Central memory CD8-positive, alpha-beta T cell (primary cell): ENCODE measurements at places on chromosomes 4 and X.

- no peak for DNase-seq
Observed at GRCh38 chr4:127995776-127996175, 30.6 kb downstream of the ABHD18 start.

GRCh38 chr4:109979920-109980717, 67.4 kb downstream of the EGF start:
- DNase-seq = no peak

GRCh38 chr4:19286924-19287323, 964.8 kb upstream of the SLIT2 start:
- no peak for DNase-seq

- no peak for DNase-seq
Observed at GRCh38 chrX:63658920-63659319, 126.1 kb downstream of the ARHGEF9 start.

DNA sequence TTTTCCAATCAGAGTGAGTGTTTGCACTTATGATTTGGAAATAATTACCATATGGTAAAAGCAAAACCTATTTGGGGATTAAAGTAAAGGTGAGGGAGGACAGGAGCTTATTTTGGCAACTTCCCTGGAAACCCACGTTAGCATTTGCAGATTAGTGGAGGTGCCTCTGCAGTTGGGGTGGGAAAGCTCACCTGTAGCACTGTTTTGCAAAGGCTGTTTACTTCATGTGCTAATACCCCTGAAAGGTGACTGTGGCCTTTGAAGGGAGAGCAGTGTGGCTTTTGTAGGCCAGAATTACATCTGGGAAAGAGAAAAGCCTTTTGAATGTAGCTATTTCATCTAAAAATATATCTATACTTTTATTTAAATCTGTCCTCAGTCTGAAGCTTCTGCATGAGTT, 9.4 kb downstream of the SUPT20HL1 start:
- DNase-seq = no peak

DNA sequence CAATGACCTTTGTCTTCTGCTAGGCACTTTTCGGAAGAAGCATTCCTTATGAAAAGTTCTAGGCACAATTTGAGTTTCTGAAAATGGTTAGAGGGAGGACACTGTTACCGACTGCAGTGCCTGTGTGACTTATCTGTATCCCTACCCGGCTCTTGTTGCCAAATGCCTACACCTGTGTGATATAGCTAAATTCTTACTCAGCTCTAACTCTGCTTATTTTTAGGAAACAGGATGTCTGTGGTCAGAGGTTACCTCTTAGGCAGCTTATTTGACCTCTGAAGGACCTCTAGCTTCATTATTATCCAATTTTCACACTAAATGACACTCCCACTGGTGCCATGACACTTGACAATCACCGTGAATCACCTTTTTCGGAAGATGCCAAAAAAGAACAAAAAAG, 561.1 kb upstream of the SMIM31 start:
- DNase-seq = no peak

- DNase-seq = no peak
Observed at GRCh38 chrX:146754268-146754667, 55.3 kb upstream of the CXorf51B start.

GRCh38 chr4:88964450-88964849, 92.5 kb downstream of the FAM13A start:
- no peak for DNase-seq

DNA sequence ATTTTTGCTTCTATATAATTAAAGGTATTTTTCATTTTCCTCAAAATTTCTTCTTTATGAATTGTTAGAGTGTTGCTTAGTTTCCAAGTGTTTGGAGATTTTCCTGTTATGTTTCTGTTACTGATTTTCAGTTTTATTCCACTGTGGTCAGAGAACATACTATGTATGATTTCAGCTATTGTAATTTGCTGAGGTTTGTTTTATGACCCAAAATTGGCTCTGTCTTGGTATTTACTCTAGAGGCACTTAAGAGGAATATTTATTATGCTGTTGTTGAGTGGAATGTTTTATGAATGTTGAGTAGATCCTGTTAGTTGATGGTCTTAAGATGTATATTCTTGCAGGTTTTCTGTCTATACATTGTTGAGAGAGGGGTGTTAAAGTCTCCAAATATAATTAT, 263.5 kb downstream of the PABPC4L start:
- no peak for DNase-seq

DNA sequence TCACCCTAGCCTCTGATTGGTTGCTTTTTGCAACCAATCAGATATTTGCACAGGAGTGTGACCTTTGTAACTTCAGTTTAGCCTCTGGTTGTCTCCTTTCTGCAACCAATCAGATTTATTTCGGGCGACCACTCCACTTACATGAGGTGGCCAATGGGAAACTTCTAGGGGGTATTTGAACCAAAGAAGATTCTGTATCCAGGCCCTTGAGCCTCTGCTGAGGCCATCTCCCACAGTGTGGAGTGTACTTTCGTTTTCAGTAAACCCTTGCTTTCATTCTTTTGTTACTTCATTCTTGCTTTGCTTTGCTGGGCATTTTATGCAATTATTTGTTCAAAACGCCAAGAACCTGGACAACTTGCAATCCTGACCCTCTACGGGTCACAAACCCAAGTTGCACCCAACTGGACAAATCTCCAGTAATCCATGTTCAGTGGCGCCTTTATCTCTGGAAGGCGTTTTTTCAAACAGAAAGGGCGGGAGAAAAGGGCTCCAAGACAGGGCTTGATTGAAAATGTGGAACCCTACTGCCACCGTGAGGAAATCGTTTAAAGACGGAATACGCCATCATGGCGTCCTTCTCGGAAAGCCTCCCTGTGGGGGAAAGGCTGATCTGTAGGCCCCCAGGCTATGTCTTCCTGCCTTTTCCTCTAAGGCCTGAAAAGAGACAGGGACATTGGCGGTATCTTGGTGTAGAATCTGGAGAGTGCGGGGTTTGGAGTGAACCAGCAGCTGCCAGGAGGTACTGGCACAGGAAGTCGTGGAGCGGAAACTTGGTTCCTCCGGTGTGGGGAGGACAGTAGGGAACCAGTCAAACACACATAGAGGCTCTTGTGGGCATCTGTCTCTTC, 184.6 kb downstream of the OR13H1 start:
- DNase-seq = no peak

DNA sequence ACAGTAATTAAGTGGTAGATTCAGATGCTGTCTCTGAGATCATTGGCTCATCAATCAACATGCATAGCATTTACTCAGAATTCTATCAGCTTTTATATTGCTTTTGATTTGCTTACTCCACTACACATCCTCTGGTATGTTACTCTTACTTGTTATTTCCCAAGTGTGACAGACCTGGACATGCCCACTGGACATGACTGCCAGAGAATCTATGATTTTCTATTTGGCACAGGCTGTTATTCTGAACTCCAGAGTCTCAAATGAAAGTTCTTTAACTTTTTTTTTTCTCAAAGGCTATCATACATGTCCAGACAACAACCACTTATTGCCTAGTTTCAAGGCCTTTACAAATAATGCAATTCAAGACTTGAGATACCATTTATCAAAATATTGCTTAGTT, 116.1 kb upstream of the ARHGAP24 start:
- no peak for DNase-seq

DNA sequence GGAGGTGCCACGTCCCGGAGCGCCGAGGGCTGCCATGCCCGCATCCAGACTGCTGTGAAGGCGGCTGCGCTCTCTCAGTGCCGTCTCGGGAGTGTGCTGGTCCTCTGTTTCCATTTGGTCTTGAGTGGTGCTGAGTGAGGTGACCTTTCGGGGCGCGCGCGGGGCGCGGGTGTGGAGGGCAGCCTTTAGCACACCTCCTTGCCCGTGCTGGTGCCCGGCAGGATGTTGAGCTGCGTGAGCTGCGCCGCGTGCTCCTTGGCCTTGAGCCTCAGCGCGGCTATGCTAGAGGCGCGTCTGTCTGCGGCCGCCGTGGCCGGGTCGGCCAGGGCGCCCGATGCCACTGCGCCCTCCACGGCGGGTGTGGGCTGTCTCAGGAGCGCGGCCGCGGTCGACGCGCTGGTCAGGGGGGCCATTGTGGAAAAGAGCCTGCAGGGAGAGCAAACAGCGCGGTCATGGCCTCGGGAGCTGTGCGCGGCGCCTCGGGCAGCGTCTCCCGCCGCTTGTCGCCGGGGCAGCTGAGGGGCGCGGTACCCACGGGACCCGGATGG, 11.2 kb downstream of the ARX start:
- no peak for DNase-seq

GRCh38 chrX:129737916-129738315, 863 bp upstream of the XPNPEP2 start:
- DNase-seq = no peak

- no peak for DNase-seq
Observed at GRCh38 chr4:174654634-174655033, 132.3 kb upstream of the HPGD start.

- no peak for DNase-seq
Observed at GRCh38 chrX:15493118-15493962, at the start of gene PIR. Gene PIR, minus strand, starts transcription at chrX:15493333. Its CDS starts 2,076 bp downstream, at chrX:15491257.

GRCh38 chrX:140022482-140022881, 57.2 kb upstream of the CXorf66 start:
- DNase-seq = no peak

DNA sequence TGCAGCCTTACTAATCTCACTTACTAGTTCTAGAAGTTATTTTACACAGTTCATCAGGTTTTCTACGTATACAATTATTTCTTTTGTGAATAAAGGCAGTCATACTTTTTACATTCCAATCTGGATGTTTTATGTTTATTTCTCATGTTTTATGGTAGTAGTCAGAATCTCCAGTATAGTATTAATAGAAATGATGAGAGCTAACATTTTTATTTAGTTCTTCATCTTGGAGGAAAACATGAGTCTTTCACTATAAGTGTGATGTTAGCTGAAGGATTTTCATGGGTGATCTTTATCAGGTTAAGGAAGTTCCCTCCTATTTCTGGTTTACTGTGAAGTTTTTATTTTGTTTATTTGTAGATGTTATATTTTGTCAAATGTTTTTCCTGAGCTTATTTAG, 256.1 kb upstream of the GIMD1 start:
- no peak for DNase-seq

DNA sequence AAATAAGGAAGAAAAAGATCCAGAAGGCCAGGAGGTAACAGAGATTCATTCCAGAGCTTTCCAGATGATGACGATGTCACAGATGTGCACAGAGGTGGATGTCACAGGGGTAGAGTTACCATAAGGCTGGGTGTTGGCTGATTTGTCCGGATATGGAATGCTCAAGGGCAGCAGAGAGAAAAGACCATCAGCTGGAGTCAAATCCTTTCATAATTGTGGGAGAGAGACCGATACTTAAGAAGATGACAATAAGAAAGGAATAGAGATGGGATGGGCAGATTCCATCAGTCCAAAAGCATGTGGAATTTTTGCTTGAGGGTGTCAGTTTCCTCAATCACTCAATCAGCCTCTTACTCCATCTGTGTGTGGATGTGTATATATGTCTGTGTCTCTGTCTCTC, 150.4 kb downstream of the CENPC start:
- DNase-seq = no peak

DNA sequence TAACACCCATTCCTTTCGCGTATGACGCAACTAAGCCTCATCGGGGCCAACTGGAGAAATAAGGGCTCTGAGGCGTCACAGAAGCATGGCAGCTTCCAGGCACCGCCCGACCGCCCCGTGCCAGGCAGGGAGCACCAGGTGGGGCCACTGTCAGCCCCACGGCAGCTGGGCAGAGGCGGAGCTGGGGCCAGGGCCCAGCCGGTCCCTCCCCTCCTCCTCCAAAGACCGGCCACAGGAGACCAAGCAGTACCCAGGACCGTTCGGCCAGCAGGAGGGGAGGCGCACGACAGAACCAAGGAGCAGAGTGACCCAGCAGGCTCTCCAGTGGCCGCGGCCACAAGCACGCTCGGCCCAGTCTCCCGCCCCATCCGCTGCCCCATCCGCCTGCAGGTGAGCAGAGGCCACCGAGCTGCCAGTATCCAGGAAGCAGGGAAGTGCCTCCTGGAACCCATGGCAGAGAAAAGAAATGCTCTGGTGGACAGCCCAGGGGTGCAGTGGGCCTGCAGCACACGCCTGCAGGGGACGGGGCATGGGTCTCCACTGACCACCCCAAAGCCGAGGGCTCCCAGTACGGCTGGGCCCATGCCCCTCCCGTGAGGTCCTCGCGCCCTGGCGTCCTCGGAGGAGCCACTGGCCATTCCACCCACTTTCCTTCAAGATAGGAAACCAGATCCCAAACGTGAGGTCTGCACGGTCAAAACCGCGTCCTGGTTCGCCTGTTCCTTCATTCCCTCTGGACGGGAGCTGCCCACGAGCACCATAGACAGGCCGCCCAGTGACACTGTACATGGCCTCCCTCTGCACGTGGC, 9.6 kb downstream of the CTBP1 start:
- no peak for DNase-seq

GRCh38 chr4:147958489-147959065, 226.7 kb downstream of the ARHGAP10 start:
- no peak for DNase-seq

GRCh38 chr4:41881981-41882624, 53.1 kb upstream of the TMEM33 start:
- DNase-seq = no peak

DNA sequence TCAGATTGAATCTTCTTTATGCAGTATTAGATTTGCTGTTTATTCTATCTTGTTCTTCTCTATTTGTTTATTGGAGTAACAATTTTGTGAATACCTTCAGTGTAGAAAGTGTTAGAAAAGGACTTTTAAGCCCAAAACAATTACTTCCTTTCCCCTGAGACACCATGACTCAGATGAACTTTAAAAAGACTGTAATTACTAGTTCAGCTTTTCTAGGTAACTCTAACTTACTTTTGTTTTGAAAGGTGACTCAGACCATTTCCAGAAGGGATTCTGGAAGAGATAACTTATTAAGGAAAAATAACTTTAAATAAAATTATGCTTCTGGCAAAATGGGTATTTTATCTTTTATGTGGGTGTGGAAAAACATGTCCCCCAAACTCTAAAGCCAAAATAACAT, 561.5 kb upstream of the PCDH10 start:
- DNase-seq = no peak

DNA sequence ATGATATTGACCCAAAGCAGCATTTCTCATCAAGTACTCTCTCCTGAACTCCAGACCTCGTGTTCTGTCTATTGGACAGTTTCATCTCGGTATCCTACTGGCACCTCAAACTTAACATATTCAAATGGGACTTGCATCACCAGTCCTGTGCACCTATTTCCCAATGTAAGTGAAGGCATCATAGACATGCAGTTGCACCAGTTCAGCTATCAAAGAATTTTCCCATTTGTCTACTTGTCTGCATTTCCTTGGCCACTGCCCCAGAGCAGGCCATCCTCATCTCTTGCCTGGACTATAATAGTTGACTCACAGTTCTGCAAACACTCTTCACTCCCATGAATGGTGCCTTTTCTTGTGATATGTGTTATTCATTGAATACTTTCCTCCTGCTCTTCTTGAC, 11.3 kb upstream of the LIMCH1 start:
- no peak for DNase-seq

- DNase-seq = no peak
Observed at GRCh38 chr4:143559757-143560147, 46.2 kb downstream of the SMARCA5 start.

DNA sequence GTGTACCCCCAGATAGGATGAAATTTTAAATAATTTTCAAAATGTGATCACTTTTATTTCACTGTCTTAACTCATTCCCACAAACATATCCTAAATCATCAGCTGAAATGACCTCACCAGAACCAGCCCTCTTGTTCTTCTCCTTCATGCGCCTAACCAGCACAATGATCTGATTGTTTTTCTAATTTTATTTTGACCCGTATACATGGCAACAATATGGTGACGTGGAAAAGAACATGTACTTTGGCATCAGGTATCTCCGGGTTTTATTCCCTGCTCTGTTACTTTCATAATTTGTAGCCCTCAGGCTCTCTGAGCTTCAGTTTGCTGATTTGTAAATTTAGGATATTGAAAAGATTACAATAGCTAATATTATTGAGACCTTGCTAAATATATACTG, 562.4 kb upstream of the ZFP42 start:
- DNase-seq = no peak
